ENCODE measurements at places on chromosomes 3 and 15.

DNA sequence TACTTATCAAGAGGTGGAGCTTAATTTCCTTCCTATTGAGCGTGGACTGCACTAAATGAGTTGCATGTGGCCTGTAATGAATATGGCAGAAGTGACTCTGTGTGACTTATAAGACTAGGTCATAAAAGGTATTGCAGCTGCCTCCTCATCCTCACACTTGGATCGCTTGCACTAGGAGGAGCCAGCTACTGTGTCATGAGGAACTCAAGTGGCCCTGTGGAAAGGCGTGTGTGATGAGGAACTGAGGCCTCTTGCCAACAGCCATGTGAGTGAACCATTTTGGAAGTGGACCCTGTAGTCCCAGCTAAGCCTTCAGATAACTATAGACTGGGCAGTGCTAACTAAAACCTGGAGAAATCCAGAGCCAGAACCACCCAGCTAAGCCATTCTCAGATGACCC lies 7.1 kb upstream of the SLC30A4 start:
- no peak for DNase-seq

DNA sequence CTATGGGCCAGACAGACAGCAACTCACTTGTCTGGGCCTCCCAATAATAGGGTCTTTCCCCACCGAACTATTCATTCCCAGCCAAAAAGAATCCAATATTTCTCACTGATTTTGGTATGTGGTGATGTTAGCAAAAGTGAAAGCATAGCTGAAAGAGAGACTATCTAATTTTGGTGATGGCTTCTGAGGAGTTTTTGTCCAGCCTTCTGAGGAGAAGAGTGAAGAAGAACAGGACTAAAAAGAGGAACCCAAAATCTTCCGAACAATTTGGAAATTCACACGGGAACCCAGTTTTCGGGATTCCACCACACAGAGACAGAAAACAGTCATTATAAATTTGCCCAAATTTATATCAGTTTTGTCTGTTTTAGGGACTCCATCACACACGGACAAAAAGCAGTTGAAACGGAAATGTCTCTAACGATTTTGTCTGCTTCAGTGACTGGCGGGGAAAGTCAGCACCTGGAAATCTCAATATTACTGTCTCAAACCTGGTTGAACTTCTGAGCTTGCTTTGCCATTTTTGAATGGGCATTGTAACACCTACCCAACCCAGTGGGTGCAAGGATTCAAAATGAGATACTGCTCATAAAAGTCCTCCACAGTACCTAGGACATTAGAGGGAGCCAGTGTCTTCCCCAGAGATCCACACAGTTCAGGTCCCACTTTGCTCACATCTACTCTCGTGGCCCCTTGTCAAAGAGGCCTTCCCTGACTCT lies 9.1 kb downstream of the CD80 start:
- DNase-seq = no peak

DNA sequence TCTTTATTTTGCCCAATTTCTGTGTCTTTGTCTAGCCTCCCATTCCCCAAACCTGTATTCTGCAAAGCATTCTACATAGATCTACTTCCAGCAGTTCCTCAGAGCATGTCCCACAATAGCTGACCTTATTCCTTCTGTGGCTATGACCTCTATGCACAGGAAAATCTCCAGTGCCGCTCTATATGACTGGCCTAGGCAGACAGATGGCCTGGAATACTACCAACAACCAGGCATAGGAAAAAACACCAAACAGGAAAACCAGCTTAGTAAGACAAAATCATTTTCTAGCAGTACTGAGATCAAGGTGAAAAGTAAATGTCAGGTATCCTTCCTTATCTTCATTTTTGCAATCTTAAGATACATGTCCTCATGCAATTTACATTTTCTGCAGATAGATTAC lies 1115.0 kb downstream of the IGSF11 start:
- DNase-seq = no peak

DNA sequence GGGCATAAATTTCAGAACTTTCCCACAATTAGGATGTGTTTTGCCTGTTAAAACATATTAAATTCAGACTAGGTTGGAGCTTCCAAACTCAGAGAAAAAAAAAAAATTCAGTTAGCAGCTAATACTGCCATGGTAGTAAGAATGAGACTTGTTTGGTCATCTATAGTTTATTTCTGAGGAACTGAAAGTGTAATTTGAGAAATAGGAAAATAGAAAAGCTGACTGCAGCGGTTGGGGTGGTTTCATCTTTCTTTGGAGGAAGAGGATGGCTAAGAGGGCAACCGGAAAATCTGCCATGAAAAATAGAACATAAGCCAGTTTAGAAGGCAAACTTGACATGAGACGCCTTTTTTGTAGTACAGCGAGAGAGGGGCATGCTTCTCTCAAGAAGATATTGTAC lies 371.2 kb upstream of the ROBO2 start:
- DNase-seq = no peak

GRCh38 chr3:108079043-108079442 lies 11.8 kb downstream of the CD47 start:
- DNase-seq = no peak

Measured in CD4-positive, alpha-beta T cell treated with Interleukin-21 for 1 hour (primary cell).